Uterus (tissue), 4 donors: ENCODE measurements at places on chromosomes 16 and 17. TPM values are rescaled to one million over a fixed set of nuclear protein-coding genes. Genes with fewer than 3 reads are reported as not detected.
A peak's percentile ranks its signal among the peaks of the same experiment; 100 is the strongest.

GRCh38 chr17:5344914-5345313 is 62.8 kb downstream of the RABEP1 start:
- no peaks in the 10 kb centered on the region for H3K27me3 ChIP-seq
- no peaks in the 10 kb centered on the region for H3K36me3 ChIP-seq
- no peak overlapping the region for H3K4me3 ChIP-seq
- no peak for DNase-seq

DNA sequence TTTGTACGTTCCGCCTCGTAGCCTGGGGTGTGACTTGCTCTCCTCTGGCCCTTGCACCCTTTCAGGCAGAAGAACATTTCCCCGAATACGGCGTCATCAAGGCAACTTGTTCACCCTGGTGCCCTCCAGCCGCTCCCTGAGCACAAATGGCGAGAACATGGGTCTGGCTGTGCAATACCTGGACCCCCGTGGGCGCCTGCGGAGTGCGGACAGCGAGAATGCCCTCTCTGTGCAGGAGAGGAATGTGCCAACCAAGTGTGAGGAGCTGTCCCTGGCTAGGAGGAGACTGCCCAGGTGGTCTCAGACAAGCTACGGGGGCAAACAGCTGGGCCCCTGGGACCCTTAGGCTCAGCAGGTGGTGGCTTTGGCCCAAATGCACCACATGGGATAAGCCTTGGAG is 10.4 kb downstream of the LIMD2 start:
- H3K27me3 ChIP-seq: no peaks in the 10 kb centered on the region
- peaks cover 2% of the 10 kb centered on the region for H3K4me1 ChIP-seq
- no peak overlapping the region for H3K4me3 ChIP-seq
- no peaks in the 10 kb centered on the region for H3K36me3 ChIP-seq

DNA sequence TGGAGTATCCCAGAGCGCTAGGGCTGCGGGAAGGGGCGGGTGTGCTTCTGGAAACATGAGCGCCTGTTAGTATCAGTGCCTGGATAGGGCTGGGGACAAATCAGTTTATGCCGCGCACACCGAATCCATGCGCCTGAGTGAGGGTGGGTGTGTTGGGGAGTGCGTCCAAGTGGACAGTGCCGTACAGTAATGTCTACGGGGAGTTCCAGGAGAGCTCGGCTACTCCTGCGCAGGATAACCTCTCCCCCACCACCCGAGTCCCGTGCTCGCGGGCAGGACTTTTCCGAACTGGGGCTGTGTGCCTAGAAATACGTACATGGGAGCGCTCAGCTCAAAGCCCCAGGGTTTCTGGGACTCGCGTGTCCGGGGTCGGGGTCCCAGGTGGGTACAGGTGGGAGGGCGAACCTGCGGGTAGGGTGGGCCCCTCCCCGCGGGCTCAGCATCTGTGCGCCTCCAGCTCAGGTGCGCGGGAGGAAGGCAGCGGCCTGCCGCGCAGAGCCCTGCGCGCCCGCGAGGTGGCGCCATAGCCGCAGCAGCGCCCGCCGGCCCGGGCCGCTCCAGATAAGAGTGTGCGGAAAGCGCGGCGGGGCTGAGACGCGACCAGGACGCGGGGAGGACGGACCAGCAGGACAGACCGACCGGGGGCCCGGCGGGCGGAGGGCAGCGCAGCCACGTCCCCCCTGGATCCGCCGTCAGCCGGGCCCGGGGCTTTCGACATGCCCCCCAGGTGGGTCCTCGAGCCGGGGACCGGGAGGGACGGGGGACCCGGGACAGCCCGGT is at the start of gene HIC1:
Gene HIC1 (plus strand): TSS at position 592 of the 780 bp plus-strand sequence. CDS start 1,588 bp downstream, outside the sequence.
- peaks cover 26% of the 10 kb centered on the region for H3K4me1 ChIP-seq
- DNase-seq: peak; percentile 83
- no peaks in the 10 kb centered on the region for H3K36me3 ChIP-seq
- peak within 1 kb of the TSS; percentile 94 for H3K27ac ChIP-seq
- H3K4me3 ChIP-seq: peak within 1 kb of the TSS; percentile 90

DNA sequence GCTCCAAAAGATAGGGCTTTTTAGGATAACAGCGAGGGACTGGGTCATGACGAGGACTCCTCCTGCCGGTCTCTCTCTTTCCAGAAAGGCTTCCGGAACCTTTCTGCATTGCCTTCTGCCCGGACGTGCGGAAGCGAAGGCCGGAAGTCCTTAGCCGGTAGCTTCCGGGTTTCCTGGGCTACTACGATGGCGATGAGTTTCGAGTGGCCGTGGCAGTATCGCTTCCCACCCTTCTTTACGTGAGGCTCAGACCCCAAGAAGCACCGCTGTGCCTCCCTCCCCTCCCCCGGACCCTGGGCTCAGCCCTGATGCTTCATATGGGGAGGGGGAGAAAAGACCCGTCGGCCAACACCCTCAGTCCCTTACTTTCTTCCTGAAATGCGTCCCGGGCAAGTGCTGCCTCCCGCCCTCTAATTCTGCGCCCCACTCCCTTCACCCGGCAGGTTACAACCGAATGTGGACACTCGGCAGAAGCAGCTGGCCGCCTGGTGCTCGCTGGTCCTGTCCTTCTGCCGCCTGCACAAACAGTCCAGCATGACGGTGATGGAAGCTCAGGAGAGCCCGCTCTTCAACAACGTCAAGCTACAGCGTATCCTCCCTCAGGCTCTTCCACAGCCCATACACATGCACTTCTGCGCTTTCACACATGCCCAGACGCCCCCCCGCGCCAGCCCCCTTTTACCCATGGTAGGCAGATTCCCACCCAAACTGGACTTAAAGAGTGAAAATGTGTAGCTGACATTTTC is at the start of gene VPS25:
Gene VPS25 (plus strand): TSS at position 160 of the 746 bp plus-strand sequence. CDS start 27 bp downstream, at position 187.
- H3K27me3 ChIP-seq: no peaks in the 10 kb centered on the region
- no peaks in the 10 kb centered on the region for H3K4me1 ChIP-seq
- no peaks in the 10 kb centered on the region for H3K36me3 ChIP-seq
- DNase-seq: peak; percentile 73

DNA sequence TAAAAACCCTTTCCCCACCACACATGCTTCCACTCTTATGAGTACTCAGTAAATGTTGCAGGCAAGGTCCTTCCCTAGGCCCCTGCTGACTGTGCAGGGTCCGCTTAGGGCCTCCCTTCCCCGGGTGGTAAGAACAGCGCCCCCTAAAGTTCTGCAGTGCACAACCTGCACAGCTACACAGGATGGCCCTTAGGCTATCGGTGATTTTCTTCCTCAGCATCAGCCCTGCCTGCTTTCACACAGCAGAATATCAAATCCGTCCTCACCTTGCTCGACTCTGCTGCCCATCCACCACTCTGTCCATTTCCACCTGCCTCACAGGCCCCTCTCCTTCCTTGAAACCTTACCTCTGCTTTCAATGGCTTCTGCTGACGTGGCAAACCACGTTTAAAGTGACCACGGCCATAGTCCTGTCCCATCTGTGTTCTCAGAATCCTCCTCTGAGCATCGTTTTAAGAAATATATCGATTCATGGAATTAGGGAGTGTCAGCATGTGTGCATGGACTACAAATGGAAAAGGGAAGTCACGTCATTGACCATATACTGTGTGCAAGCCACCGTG is 51.4 kb upstream of the TMEM132E start:
- H3K4me1 ChIP-seq: no peaks in the 10 kb centered on the region
- H3K36me3 ChIP-seq: no peaks in the 10 kb centered on the region
- H3K27ac ChIP-seq: no peak overlapping the region
- no peak overlapping the region for H3K4me3 ChIP-seq

GRCh38 chr16:72457243-72457940 is 285.4 kb upstream of the PMFBP1 start:
- no peak overlapping the region for H3K27ac ChIP-seq
- no peaks in the 10 kb centered on the region for H3K36me3 ChIP-seq
- no peak overlapping the region for H3K4me3 ChIP-seq
- no peaks in the 10 kb centered on the region for H3K27me3 ChIP-seq
- DNase-seq: no peak
- H3K4me1 ChIP-seq: no peaks in the 10 kb centered on the region

DNA sequence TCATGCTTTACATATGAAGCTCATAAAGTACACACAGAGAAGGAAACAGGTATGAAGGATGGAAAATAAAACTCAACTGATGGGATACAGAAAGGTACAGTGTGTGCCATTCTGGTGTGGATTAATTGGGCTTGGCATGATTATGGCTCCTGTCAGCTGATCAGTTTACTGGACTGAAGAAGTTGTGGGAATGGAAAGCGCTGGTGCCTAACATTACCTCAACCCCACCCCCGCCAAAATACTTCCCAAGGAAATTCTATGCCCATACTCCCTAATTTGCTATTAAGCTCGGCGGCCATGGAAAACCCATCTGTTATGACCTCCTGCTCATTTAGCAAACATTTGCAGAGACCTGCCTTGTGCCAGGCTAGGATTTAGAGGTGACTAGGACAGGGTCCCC is 16.6 kb upstream of the PMFBP1 start:
- H3K4me1 ChIP-seq: no peaks in the 10 kb centered on the region
- H3K27me3 ChIP-seq: no peaks in the 10 kb centered on the region
- H3K27ac ChIP-seq: no peak overlapping the region
- H3K36me3 ChIP-seq: no peaks in the 10 kb centered on the region
- H3K4me3 ChIP-seq: no peak overlapping the region

DNA sequence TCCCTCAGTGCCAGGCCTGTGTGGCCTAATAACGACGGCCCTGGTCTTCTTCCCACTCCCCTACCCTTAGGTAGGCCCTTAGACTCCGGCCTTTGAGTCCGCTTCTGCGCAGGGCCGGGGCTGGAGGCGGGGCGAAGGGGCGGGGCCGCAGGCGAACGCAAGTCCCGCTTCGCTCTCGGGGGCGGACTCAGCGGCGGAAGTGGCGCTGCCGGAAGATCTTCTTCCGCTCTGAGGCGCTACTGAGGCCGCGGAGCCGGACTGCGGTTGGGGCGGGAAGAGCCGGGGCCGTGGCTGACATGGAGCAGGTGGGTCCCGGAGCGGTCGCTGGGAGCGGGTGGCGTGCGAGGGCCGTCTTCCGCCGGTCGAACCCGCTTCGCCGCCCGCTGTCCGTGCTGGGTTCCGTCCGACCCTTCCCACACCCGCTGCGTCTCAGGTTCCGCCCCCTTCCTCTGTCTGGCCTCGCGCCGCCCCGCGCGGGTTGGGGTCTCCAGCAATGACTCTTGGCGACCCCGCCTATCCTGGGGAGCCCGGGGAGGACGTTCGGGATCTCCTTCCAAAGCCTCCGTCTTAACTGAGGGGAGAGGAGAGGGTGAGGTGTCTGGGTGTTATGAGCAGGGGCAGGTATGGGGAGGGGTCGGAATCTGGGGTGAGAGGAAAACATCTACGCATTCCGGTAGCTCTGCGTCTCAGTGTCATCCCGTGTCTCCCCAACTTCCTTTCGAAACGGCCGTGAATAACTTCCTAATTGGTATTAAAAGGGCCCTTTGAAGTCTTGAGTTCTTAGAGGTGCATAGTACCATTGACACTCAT is at the start of gene STARD3:
Gene STARD3 (plus strand): TSS at position 218 of the 810 bp plus-strand sequence. CDS start 16,388 bp downstream, outside the sequence.
- H3K27ac ChIP-seq: peak within 1 kb of the TSS; percentile 93
- peak; percentile 91 for DNase-seq

DNA sequence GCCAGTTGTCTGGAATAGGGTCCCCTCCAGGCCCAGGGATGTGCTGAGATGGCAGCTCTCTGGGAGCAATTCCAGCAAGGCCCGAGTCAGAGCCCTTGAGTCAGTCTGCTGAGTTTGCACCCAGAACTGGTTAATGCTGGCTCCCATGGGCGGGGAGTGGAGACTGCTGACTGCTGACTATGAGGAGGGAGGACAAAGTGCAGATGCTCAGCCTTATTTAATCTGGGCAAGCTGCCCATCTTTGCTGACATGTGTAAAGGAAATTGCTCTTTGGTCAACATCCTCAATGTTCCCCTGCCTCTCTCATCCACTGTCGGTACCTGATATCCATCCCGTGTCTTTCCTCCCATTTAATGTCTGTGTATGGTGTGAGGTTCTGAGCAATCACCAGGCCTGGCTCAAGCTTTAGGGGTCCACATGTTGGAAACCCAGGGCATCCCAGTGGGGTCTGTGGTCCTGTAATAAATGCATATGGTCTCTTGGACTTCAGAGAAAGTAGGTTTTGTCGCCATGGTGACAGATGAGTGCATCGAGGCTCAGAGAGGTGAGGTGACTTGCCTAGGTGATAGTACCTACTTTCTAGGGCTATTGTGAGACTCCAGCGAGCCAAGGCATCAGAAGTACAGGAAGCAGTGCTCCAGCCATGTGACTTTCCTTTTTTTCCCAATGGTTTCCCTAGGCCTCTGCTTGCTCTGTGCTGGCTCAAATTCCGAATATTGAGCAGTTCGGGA is 20.0 kb upstream of the RNF135 start:
- H3K27me3 ChIP-seq: no peaks in the 10 kb centered on the region
- no peak overlapping the region for H3K27ac ChIP-seq
- H3K4me3 ChIP-seq: no peak overlapping the region
- peak; percentile 43 for DNase-seq

DNA sequence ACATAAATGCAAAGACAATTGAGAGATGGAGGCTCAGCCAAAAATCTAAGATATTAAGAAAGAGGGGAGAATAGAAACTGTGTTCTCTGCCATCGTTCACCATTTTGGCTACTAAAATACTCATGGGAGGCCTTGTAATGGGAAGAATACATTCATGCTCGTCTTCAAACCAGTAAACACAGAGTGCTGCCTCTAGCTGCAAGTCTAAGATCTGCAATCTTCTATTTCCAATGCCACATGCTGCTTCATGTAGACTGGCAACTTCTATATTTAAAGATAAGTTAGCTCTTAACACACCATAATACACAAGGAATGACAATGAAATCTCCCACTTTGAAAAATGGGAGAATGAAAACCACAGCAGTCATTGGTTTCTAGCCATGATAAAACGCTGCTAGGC is 387.3 kb downstream of the HS3ST3B1 start:
- no peak for DNase-seq
- H3K4me1 ChIP-seq: no peaks in the 10 kb centered on the region
- no peak overlapping the region for H3K27ac ChIP-seq
- no peak overlapping the region for H3K4me3 ChIP-seq
- H3K36me3 ChIP-seq: no peaks in the 10 kb centered on the region

DNA sequence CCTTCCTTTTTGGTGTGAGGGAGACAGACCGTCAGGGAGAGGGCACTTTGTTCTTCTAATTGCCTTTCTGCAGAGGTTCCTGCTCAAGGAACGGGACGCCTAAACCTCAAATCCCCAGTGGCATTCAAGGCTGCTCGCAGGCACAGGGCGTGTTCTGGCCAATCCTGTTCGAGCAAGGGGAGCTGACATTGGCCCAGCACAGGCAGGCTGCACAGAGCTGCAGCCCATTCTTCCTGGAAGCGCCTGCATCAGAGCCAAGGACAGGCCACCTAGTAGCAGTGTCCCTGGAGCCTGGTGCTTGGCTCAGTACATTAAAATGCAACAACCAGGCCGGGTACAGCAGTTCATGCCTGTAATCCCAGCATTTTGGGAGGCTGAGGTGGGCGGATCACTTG is 72.2 kb upstream of the CREBBP start:
- H3K27ac ChIP-seq: no peak overlapping the region
- no peak overlapping the region for H3K4me3 ChIP-seq
- H3K27me3 ChIP-seq: no peaks in the 10 kb centered on the region

Gene FDXR
- total RNA-seq: 7.2 TPM

Gene NOS2
- 2.8 TPM for total RNA-seq

Gene KRTAP4-3
- not detected for total RNA-seq

Gene XYLT1
- total RNA-seq: 7.7 TPM

Gene E2F4
- 294 TPM for total RNA-seq

Gene ACSM3
- 18.7 TPM for total RNA-seq

Gene OR4D1
- total RNA-seq: not detected

Gene UNK
- 69.7 TPM for total RNA-seq
